ENCODE measurements at places on chromosomes 2 and 18. TPM values are rescaled to one million over a fixed set of nuclear protein-coding genes. Genes with fewer than 3 reads are reported as not detected.

DNA sequence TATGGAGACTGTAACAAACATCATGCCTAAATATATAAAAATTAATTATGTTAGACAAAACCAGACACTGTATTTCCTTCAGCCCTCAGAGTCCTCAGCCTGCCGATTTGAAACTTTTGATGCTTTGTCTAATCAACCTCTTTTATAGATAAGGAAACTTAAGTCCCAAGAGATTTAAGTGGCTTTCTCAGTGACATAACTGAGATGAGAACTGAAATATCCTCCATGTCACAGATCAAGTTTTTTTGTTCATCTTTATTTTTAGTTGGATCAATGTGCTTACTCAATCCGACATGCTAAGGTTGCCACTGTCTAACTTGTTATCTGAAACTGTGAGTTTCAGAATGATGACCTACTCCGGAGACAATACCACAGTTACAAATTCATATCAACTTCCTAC, 72.3 kb downstream of the BARD1 start:
- no peak overlapping the region for H3K4me3 ChIP-seq
- no peak for DNase-seq
- H3K36me3 ChIP-seq, result peaks cover 4% of the 10 kb centered on the region
- no peak overlapping the region for H3K27ac ChIP-seq
- no peaks in the 10 kb centered on the region for H3K4me1 ChIP-seq

TMEM163 gene
- 0.95 TPM for total RNA-seq

FEV gene
- not detected for total RNA-seq

DNA sequence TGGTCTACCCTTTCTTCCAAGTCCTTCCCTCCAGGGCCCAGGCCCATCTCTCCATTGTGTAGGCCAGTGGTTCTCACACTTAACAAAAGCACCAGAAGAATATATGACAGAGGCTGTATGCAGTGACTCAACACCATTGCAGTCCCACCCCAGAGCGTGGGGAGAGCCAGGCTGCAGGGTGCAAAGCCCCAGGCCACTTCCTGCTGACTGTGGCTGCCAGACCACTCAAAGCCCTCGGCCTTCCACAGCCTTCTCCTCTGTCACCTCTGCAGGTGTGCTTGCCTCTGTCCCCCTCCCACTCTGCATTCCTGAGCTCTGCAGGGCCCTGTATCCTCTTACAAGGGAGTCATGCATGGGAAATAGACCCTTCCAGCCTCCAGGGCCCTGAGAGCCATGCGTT, 40.4 kb upstream of the ARHGEF4 start:
- H3K4me1 ChIP-seq, result peaks cover 19% of the 10 kb centered on the region
- H3K27me3 ChIP-seq, result peaks cover 4% of the 10 kb centered on the region
- DNase-seq, result peak; percentile 23
- H3K4me3 ChIP-seq, result no peak overlapping the region
- H3K27ac ChIP-seq, result no peak overlapping the region
- no peaks in the 10 kb centered on the region for H3K36me3 ChIP-seq

- peaks cover 12% of the 10 kb centered on the region for H3K4me1 ChIP-seq
- DNase-seq, result no peak
- H3K27me3 ChIP-seq, result no peaks in the 10 kb centered on the region
- H3K27ac ChIP-seq, result no peak overlapping the region
- no peaks in the 10 kb centered on the region for H3K36me3 ChIP-seq
These were observed 1.2 kb downstream of the TFPI start for GRCh38 chr2:187552828-187553681.

DNA sequence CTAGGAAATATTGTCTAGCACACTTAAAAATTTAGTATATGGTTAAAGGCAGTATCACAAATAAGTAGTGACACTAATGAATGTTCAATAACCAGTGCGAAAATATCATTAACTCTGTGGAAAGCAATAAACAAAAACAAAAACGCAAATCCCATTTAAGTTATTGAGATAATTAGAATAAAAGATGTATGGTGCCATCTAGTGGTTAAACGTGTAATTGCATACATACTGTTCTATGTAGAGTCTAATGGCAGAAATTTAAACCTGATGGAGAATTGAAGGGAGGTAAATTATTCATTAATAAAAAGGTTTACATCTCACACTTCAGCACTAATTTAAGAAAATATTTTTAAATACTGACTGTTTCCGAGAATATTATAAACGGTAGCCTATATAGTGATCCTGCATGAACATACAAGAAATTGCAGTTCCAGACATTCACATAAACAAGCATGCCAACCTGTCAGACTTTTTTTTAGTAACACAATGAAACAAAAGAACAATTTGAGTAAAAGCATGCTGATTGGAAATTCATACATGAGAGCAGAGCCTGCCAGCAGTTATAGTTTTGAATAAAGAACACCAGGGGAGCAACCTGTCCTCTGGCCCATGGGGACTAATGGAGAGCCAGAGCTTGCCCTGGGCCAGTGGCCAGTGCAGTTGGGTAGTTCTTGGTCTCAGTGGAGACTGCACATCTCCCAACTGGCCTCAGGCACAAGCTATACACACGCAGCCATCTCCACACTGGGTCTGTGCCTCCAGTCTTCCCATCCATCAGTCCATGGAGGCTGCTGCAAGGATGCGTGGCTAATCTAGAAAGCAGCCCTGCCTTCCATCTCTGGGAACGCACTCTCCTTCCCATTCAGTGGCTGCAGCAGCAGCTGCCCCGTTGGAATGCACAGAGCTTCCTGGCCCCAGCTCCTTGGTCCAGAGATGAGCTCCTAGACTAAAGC, 28.0 kb downstream of the GCG start:
- no peaks in the 10 kb centered on the region for H3K27me3 ChIP-seq
- H3K27ac ChIP-seq, result no peak overlapping the region
- H3K4me3 ChIP-seq, result no peak overlapping the region
- no peaks in the 10 kb centered on the region for H3K36me3 ChIP-seq

DNA sequence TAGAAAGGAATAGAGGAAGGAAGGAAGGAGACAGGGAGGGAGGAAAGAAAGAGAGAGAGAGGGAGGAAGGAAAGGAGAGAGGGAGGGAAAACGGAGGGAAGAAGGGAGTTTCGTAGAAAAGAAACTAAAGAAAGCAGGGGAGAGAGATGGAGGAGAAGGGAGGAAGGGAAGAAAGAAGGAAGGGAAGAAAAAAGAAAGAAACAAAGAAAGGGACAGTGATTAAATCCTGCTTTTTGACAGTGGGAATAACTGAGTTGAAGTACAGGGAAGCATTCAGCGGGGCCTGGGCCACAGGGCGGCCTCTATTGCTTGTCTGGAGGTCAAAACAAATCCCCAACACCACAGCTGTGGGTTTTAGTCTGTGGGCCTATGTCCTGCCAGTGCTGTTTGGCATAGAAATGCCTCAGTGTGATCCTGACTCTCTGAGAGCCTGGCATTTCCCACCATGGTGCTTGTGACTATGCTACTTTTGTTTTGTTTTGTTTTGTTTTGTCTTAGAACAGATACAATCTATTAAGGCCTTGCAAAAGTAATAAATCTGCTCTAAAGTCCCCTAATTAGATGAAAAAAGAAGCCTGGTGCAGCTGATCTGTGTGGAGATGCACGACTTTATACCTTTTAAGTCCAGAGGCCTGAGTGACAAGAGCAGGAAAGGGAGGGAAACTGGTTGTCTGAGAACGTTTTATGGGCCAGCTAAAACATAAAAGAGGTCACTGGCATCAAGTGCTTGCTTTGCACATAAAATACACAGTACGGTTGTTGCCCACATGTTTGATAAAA, 40.0 kb downstream of the IL1RL2 start:
- H3K27ac ChIP-seq, result no peak overlapping the region
- H3K4me3 ChIP-seq, result no peak overlapping the region

GRCh38 chr2:176164611-176165369, 7.7 kb downstream of the HOXD3 start:
- no peak overlapping the region for H3K27ac ChIP-seq
- H3K4me3 ChIP-seq, result no peak overlapping the region
- no peaks in the 10 kb centered on the region for H3K4me1 ChIP-seq
- H3K36me3 ChIP-seq, result no peaks in the 10 kb centered on the region
- H3K27me3 ChIP-seq, result peaks cover 100% of the 10 kb centered on the region
- DNase-seq, result peak; percentile 53

- H3K4me3 ChIP-seq, result no peak overlapping the region
- H3K4me1 ChIP-seq, result no peaks in the 10 kb centered on the region
- H3K36me3 ChIP-seq, result peaks cover 10% of the 10 kb centered on the region
- no peak overlapping the region for H3K27ac ChIP-seq
- no peak for DNase-seq
These were observed 72.0 kb downstream of the RIF1 start for GRCh38 chr2:151481744-151482143.

LIMS3 gene
- total RNA-seq, result not detected

RUFY4 gene
- not detected for total RNA-seq

GRCh38 chr2:7045601-7046590, 128.7 kb downstream of the RNF144A start:
- H3K27me3 ChIP-seq, result no peaks in the 10 kb centered on the region
- H3K4me3 ChIP-seq, result no peak overlapping the region
- peaks cover 8% of the 10 kb centered on the region for H3K4me1 ChIP-seq

UGT1A8 gene
- not detected for total RNA-seq

DNA sequence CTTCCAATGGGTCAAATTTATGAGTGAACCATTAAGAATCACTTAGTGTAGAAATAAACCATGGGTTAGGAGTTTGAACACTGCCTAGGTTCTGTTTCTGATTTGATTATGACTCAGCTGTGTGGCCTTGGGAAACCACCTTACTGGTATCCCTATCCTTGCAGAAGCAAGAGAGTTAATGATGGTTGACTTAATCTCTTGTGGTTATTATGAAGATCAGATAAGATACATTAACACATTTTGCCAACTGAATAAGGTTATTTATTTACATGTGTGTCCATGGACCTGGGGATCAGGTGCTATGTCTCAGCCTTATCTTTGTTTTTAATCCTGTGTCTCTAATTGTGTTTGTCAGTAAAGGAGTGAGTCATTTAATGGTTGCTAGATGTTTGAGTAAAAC, 5.4 kb upstream of the KCNJ13 start:
- H3K27ac ChIP-seq, result no peak overlapping the region
- no peaks in the 10 kb centered on the region for H3K36me3 ChIP-seq
- no peak for DNase-seq
- no peaks in the 10 kb centered on the region for H3K27me3 ChIP-seq
- peaks cover 18% of the 10 kb centered on the region for H3K4me1 ChIP-seq

DNA sequence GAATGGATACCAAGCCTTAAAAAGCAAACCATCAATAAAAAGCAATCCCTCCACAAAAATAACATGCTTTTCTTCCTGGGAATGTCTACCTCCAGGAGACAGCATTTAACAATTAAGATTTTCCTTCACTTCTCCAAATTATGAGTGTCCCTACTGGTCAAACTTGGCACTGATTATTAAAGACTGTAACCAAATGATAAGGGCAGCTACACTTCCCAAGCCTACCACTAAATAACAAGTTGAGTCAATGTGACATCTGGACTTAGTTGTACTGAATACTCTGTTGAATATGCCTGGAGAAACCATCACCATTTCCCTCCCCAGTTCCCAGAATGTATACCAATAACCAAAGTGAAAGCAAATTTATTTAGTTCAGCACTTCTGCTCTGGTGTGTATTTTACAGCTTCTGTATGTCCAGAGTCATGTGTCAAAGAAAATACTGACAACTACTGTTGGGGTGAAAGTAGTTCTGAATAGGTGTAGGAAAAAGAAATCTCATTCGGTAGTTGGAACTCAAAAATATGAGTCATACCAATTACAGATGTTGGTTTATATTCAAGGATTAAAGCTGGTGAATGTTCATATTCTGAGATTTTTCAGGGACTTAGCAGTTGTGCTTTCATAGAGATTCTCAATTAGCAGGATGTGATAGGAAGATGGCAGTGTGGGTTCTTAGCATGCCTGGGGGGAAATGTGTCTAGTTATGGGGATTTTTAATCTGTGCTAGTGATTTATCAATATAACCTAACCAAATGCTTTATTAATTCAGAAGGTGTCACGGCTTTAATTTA, 1291.6 kb upstream of the GYPC start:
- no peaks in the 10 kb centered on the region for H3K4me1 ChIP-seq
- H3K4me3 ChIP-seq, result no peak overlapping the region
